Nucleus accumbens (tissue), 56 donors: ENCODE measurements at places on chromosomes 11 and 22.

- DNase-seq, result no peak
Measured at GRCh38 chr11:36452236-36452940, 57.7 kb downstream of the TRAF6 start.

- DNase-seq, result peak; percentile 48
Measured at GRCh38 chr11:111730871-111731591, 35.2 kb downstream of the PPP2R1B start.

- DNase-seq, result no peak
Measured at GRCh38 chr11:124470561-124471227, 25.2 kb upstream of the OR8B8 start.

DNA sequence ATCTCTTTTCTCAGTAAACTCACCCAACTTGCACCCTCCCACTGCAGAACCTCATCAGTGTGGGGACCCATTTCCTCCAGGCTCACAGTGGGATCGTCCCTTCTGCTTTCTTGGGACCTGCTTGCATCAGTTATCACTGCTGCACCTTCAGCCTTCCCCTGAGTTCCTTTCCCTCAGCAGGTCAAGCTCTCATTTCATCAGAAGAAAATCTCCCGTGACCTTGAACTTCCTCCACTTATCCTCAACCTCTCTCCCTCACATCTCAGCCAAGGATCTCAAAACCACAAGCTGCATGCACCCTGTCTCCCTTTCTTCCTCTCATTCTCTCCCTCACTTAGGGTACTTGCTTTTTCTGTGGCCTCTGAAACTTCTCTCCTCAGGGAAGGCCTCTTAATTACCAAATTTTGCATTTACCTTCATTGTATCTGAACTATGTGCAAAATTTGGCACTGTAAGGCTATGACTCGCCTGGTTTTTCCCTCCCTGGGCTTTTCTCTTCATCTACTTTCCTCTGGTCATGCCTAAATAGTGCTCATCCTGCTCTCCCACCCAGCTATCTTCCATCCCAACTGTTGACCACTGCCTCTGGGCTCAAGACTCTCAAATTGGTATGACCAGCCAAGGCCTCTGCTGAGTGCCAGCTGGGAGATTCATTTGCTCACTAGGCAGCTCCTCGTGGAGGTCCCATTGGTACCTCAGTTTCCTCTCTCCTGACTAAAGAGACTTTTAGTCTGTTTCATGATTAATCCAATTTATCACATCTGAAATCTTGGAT lies 2.7 kb upstream of the RCE1 start:
- no peak for DNase-seq

DNA sequence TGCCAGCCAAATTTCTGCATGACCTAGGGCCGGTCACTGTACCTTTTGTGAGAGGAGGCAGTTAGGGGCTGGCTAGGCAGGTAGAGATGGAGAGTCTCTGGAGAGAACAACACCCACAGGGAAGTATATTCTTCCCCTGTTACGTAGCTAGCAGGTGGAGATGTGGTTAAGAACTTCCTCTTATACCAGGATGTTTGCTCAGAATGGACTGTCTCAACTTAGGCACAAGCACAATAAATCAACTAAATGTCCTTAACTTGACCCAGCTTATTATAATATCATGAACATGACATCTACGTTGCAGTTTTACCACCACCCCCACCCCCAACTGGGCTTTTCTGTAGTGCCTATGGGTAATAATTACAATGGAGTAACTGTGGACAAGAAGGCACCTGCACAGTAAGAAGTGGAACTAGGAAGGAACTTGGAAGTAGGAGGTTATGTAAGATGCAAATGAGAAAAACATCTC lies 60.7 kb upstream of the MPEG1 start:
- no peak for DNase-seq

GRCh38 chr11:92859156-92859690 lies 110.2 kb upstream of the MTNR1B start:
- no peak for DNase-seq

- no peak for DNase-seq
Measured at GRCh38 chr11:84249344-84250135, 963.4 kb upstream of the CCDC90B start.

GRCh38 chr11:121451178-121451985 lies 732 bp upstream of the SORL1 start:
- DNase-seq, result no peak

DNA sequence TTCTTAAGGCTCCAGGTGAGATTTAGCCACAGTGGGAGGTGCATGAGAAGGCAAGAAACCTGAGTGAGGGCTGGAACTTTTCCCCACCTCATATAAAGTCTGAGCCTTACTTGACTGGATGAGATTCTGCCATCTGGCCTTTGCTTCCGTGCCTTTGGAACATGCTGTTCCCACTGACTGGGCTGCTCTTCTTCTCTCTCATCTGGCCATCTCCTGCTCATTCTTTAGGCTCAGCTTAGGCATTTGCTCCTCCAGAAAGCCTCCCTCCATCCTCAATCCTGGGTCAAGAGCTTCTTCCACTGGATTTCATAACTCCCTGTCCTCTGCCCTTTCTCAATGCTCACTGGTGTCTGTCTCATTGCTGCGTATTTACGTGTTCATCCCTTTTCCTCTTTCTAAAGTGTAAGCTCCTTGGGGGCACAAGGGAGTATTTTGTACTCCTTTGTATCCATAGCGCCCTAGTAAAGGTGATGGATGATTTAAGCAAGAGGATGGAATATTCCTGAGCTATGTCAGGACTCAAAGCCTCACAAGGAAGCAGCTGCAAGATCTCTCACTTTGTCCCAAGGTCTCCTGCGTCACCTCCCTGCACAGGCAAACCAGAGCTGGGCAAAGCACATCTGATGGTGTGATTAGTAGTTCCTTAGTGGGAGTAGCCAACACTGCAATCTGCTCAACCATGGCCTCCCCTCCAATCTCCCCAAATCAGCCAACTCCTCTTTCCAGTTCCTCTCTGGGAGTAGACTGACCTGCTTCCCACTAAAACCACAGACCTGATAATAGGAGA lies 15.3 kb downstream of the HSPA8 start:
- no peak for DNase-seq

GRCh38 chr11:47243454-47243853 lies 5.2 kb downstream of the ACP2 start:
- no peak for DNase-seq

GRCh38 chr11:86119077-86119476 lies 50.2 kb upstream of the PICALM start:
- no peak for DNase-seq

GRCh38 chr11:120513436-120514315 lies 2.1 kb downstream of the GRIK4 start:
- DNase-seq, result no peak

DNA sequence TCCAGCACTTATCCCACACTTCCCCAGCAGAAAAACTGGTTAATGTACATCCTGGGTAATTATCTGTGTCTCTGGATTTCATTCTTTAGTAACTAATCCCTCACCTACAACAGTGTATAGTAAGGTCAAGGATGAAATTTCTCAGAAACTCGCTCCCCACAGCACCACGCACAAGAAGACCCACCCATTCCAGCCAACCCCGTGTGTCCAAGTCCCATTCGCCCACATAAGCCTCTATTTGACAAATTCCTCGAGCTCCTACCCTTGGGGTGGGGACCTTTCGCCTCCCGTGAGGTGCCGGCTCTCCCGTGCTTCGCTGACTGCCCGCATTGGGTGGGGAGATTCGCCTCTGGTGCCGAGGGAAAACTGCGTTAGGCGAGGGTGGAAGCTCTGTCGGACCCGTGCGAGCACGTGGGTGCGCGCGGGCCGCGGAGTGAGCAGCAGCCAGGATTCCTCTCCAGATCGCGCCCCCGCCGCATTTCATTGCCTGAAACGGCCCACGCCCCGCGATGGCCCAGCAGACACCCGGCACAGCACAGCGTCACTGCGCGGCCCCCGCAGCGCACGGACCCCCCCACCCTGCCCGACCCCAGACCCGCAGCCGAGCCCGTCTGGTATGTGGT lies 866 bp downstream of the EXPH5 start:
- DNase-seq, result no peak

DNA sequence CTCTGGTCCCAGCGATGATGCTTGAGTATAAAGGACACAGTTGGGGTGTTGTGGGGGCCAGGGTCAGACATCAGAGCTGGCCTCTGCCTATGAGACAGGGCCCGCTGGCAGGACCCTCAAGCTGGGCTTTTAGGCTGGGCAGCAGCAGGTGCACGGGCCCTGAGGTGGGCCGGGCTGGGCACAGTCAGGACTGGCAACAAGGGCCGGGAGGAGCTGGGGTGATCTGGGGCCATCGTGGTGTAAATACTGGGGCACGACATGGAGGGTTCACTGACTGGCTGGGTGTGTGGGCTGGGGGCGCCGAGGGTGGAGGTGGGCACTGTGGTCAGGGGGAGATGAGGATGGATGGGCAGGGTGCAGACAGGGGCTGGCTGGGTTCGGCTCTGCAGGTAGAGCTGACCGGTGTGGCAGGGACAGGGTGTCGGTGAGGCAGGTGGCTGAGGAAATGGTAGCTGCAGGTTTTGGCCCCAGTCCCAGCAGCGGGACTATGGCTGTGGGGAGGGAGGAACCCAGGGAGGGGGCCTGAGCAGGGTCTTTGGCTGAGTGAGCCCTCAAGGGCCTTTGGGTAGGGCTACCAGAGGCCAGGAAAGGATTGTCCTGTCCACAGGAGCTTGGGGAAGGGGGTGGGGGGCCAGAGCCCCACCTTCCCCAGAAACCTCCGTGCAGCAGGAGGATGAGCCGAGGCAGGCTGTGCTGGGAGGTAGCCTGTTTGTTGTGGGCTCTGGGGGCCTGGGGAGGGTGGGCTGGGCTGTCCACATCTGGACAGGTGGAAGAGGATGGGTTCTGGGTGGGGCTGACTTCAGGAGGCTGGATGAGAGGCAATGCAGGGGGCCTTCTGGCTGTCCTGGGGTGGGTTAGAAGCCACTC lies 81.4 kb downstream of the KCNQ1 start:
- no peak for DNase-seq

GRCh38 chr11:77059806-77060205 lies 7.0 kb upstream of the CAPN5 start:
- no peak for DNase-seq

GRCh38 chr11:126415669-126416420 lies 60.4 kb downstream of the ST3GAL4 start:
- no peak for DNase-seq

GRCh38 chr22:36660931-36661330 lies 42.6 kb downstream of the CACNG2 start:
- DNase-seq, result no peak

GRCh38 chr11:623999-624704 lies 603 bp downstream of the CDHR5 start:
- no peak for DNase-seq

- no peak for DNase-seq
Measured at GRCh38 chr22:28424427-28425080, 255.1 kb downstream of the TTC28 start.
